ENCODE measurements at places on chromosomes 3 and 15.

DNA sequence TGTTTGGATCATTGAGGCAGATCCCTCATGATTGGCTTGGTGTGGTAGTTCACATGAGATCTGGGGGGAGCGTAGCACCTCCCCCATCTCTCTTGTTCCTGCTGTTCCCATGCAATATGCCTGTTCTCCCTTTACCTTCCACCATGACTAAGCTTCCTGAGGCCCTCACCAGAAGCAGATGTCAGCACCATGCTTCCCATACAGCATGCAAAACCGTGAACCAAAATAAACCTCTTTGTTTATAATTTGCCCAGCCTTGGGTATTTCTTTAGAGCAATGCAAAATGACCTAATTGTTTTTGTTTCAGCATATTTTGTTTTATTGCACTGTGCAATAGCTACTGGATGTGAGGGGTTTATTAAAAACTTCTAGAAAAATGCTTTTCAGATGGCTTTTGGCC lies 56.6 kb upstream of the CHST2 start:
- no peak for DNase-seq

DNA sequence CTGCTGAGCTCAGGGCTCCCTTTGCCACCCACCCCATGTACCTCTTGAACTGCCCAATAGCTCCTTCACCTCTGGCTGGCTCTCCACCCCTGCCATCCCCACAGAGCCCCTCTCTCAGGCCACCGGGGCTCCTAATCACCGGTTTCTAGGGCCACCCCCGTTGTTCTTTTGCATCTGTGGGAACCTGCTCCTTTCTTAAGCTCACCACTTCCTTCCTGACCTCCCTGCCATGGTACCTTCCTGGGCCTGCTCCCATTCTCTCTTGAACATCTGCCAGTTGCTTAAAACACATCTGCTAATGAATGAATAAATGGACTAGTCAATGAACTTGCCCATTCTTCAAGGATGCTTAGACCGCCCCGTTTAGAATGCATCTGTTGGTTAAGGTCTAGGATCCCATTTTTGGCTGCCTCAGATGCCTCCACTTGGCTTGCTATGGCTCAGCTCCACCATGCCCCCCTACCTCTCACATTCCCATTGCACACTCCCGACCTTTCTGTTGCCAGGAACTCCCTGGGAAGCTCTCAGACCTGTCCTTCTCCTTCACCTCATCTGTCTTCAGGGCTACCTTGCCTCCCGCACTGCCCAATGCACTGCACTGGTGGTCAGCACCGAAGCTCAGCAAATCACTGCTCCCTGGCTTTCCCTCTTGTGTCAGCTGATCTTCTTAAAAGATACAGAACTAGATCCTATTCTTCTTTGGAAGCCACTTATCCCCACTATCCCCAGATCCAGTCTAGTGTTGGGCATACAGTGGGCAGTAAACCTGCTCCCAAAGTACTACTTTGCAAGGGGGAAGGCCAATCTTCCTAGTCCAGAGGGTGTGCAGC lies 9.1 kb downstream of the AMOTL2 start:
- no peak for DNase-seq

GRCh38 chr3:126067959-126068358 lies 16.0 kb downstream of the SLC41A3 start:
- DNase-seq: no peak

- no peak for DNase-seq
Measured at GRCh38 chr15:69748576-69749185, 296.1 kb downstream of the RPLP1 start.

DNA sequence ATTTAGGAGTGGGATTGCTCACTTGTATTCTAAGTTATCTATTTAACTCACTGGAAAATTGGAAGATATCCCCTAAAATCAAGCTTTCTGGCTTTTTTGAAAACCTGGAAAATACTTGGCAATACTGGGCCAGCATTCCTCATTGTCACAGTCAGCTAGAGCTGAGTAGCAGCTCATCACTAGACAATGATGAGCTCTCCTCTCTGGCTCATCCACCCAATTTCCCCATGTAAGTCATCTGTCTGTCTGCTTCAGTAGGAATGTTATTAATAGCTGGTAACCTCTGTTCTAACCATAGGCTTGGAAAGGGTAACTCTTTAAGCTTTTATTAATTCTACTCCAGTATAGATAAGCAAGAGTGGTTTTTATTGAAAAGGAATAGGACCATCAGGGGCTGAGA lies 39.7 kb upstream of the PIK3R4 start:
- DNase-seq: no peak

DNA sequence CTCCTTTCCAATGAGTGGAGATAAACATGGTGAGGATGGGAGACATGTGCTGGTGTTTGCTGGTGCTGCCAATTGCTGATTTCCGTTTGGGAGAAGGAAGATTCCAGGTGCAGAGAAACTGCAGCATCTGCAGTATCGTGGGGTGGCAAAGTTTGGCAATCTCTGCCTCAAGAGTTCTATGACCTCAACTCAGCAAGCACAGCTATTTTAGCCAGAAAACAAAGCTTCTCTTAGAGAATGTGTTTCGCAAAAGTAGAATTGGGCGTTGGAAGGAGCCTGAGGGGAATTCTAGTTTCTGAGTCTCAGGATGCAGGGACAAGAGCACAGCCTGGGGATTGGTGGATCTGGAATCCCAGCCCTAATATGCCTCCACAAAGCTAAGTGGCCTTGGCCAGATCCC lies 18.2 kb upstream of the SHC4 start:
- DNase-seq: no peak

GRCh38 chr15:57730876-57731275 lies 24.4 kb downstream of the POLR2M start:
- no peak for DNase-seq

- peak; percentile 66 for DNase-seq
Measured at GRCh38 chr3:9204253-9204992, 45.0 kb downstream of the SRGAP3 start.

DNA sequence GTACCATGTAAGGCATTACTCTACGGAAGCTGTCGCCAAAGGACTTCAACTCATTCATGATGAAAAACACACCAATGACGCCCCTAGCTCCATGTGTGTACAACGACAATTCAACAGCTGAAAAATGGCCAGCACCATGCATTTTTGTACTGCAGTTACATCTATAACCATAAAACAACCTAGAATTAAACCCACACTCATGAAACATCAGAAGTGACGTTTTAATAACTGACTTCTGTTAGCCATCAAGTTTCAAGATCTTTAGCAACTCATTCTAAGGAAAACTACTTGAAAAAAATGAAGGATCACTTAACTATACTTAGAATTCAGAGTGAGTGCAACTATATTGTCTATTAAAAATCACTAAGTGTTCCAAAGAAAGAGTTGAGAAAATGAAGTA lies 84.9 kb downstream of the RFTN1 start:
- no peak for DNase-seq

- DNase-seq: no peak
Measured at GRCh38 chr15:77029166-77030047, 34.5 kb downstream of the PSTPIP1 start.

- no peak for DNase-seq
Measured at GRCh38 chr3:61943975-61944374, 382.6 kb downstream of the PTPRG start.

DNA sequence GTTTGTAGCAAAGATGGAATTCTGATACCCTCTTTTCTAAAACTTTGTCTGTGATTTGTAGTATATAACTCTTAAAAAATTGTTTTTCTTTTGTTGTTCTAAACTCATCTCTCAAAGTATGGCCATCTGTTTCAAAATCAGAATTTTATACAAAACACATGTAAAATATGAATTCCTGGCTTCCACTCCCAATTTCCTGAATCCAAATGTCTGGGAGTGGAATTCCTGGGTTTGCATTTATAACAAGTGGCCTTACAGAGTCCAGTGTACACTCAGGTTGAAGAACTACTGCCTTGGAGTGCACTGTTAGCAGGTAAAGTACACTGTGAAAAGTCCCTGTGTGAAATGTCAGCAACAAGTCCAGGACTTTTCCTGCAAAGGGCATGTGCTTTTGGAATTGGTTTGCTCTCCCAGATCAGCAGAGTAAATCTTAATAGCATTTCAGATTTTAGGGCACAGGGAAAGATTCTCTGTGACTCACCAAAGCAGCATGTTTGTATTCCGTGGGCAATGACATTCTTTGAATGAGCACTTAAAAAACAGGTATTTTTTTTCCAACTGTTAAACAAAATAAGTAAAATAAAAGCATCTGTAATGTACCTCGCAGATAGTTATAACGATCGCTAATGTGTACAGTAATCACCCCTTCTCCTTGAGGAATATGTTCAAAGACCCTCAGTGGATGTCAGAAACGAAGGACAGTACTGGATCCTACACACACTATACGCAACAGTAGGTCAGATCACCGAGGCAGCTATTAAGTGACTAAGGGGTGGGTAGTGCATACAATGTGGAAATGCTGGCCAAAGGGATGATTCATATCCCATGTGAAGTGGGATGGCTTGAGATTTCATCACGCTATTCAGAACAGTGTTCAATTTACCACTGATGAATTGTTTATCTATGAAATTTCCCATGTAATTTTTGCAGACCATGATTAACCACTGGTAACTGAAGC lies 2.0 kb upstream of the CLDN16 start:
- DNase-seq: no peak

DNA sequence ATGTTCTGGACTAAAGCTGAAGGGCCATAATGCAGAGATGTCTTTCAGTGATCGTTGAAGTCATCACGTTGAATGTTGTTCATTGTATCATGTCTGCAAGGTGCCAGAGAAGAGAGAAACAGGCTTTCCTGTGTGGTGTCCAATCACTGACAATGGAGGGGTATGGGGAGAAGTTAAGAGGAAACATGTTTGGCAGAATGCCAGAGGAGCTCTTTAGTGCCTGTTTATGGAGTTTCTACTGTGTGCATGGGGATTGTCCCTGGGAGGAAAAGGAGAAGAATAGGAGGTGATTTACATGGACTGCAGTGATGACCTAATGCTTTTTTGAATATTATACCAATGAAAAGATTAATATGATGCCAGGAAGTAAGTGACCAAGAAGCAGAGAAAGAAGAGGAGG lies 11.7 kb downstream of the SCAANT1 start:
- DNase-seq: no peak

- DNase-seq: no peak
Measured at GRCh38 chr15:41790169-41790568, 15.9 kb downstream of the MAPKBP1 start.

- no peak for DNase-seq
Measured at GRCh38 chr3:192830291-192831110, 87.2 kb downstream of the MB21D2 start.

DNA sequence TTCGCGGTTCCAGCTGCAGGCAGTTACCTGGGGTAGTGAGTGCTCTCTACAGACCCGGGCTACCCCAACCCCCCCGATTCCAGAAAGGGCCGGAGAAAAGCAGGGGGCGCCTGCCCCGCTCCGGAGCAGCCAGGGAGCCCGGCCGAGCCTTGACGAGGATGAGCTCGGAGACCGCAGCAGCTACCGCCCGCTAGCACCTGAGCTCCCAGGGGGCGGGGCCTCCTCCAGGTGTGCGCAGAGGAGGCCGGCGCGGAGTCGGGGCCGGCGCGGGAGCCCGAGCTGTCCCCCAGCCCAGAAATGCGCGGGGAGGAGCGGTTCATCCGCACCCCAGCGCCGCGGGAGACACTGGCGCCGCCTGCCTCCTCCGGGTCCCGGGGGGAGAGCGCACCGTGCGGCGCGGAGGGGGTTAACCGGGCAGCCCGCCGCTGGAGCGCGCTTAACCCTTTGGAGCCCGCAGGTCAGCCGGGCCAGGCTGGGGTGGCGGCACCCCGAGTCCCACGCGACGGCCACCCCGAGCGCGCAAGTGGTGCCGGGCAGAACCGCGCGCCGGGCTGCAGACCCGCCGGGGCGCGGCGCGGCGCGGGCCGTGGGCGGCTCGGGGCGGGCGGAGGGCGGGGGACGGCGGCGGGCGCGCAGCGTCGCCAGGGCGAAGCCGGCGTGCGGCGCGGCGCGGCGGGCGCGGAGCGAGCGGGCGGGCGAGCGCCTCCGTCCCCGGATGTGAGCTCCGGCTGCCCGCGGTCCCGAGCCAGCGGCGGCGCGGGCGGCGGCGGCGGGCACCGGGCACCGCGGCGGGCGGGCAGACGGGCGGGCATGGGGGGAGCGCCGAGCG lies at the start of gene CACNA1D:
Gene CACNA1D (plus strand): TSS at position 649 of the 829 bp plus-strand sequence. CDS start 556 bp downstream, outside the sequence.
- DNase-seq: peak; percentile 45

GRCh38 chr3:55631766-55632331 lies 144.7 kb upstream of the WNT5A start:
- no peak for DNase-seq

DNA sequence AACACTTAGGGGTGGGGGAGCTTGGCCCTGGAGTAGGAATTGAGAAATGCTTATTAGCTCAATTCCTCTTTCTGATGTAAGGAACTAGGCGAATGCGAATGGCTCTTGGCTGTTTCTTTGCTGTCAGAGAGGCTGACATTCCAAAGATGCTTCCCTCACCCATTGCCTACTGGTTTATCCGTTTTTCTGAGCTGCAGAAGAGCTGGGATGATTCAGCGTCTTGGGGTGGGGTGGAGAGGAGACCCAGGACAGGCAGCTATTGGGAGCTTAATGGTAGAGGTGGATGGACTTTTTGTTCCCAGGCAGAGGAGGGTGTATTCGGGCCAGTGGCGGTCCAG lies 9.8 kb downstream of the PLEKHO2 start:
- DNase-seq: no peak

- DNase-seq: no peak
Measured at GRCh38 chr3:113210604-113211329, 590 bp upstream of the BOC start.

GRCh38 chr3:25155652-25156471 lies 272.2 kb upstream of the RARB start:
- DNase-seq: no peak

DNA sequence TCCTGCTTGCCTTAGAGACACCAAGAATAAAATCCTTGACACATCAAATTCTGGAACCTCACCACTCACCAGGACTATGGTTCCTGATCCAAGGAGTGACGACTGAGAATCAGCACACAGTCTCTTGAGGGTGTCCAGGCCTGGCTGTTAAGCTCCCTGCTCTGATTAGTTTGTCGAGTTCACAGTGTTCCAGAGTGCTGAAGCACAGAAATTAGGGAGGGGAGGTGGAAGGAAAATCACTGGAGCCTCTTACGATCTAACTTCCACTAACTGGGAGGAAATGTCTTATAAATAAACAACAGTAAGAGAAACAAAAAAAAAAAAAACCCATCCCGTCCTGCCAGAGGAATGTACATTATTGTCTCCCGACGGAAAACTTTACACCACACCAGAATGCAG lies 330.2 kb downstream of the TIGIT start:
- DNase-seq: peak; percentile 43

- no peak for DNase-seq
Measured at GRCh38 chr15:58562135-58562534, 130.3 kb downstream of the LIPC start.

DNA sequence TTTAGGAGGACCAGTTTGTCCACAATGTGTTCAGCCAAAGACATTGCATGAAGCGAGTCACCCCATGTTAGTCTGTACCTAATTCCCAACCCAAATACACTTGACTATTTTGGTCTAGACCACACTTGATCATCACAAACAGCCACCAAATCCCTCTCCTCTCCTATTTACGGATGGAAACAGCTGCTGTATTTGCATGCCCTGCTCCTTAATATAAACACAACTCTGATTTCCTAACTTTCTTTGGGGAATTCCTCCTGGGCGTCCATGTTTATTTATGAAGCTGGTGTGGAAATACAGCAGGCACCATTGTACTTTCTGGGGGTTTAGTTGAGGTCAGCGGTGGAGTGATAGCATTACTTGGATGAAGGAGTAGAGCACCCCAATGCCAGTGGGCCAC lies 235.2 kb downstream of the TLE3 start:
- DNase-seq: no peak

Data from G401 (cell line).